Fibroblast of gingiva (primary cell): ENCODE measurements at places on chromosomes 3 and 15.

DNA sequence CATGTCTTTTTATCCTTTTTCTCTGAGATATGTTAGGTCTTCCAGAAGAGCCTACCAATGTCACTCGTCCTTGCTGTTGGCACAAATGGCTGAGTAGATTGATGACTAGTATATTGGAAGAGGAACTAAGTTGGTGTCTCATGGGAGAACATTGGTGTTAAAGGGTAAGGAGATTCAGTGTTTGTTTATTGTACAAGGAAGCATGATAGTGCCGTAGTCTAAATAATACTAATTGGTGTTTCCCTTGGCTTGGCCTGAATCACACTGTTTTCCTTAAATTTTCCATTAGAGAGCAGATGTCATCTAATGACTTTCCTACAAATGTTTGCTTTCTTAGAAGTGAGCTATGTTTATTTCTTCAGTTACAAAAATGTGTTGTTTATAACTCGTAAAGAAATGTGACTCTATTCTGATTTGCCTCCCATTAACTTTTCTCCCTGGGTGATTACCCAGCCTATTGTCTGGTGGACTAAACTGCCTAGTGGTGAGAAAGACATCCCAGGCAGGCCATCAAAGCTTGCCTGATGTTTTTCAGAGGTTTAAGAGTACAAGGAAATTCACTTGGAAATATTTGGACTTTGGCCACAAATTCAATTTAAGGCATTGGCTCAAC, 28.7 kb downstream of the ADAMTSL3 start:
- DNase-seq = no peak

DNA sequence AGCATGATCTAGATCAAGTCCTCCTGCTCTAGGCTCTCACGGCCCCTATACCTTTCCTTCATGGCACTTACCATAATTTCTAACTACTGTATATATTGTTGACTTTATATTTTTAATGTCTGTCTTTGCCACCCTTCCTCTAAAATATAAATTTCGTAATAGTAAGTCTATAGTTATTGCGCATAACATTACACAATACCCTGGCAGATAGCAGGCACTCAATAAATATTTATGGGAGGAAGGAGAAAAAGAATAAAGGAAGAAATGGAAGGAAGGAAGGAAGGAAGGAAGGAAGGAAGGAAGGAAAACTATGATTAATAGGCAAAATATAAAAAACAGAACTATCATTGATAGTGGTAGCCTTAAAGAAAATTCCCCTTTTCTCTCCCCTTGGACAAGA, 190.3 kb upstream of the LMCD1 start:
- DNase-seq = no peak

DNA sequence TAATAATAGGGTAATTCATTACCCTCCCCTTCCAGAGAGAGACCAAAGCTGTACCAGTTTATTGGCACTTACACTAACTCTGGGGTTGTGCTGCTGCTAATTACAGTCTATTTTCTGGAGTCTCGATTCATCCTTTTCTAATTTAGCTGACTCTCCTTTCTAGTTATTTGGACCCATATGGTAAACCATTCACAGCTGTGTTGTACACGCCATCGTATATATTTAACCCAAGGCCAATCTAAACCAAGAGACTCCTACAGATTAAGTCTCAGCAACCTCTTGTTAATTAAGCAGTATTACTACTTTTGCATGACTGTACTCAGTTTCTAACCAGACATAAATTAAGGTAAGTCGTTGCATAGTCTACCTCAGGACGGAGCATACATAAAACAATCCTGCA, 22.5 kb downstream of the ANXA2 start:
- DNase-seq = no peak

GRCh38 chr3:115693868-115694267, 70.6 kb downstream of the GAP43 start:
- no peak for DNase-seq

DNA sequence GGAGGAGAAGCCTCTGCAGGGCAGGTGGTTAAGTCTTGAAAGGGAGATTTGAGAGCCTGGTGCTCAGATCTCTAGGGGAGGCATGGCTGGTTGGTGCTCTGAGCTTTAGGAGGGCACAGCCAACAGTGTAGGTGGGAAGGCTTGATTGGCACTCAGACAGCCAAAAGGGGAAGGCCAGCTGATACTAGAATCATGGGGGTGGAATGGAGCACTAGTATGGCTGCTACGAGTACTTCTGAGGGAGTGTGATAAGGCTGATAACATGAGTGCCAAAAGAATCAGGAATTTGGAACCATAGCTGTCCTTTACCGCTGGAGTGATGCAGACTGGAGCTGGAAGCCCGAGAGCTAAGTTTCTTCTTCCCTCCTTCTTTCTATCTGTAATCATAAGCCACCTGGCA, 184.6 kb upstream of the TBC1D5 start:
- DNase-seq = no peak

DNA sequence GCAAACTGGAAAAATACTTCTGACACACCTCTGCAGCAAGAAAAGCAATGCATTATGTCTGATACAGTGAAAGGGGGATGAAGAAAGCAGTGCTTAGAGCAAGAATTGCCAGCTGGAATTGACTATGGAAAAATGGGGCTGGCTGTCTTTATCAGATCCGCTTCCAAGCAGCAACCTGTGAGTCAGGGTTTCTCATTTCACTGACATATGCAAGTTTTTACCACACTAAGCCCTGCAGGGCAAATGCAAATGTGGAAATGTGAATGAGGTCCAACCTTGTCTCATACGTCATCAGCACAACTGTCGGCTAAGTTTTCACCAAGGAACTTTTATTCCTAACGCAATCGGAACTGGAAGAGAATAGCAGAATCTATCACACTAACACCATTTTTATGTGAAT, 172.5 kb upstream of the GADL1 start:
- peak; percentile 98 for DNase-seq

- no peak for DNase-seq
Observed at GRCh38 chr3:16912400-16913263, 27.9 kb downstream of the PLCL2 start.

- DNase-seq = no peak
Observed at GRCh38 chr3:77319711-77320110, 279.8 kb downstream of the ROBO2 start.
